ENCODE measurements at places on chromosomes 7 and 10. TPM values are rescaled to one million over a fixed set of nuclear protein-coding genes. Genes with fewer than 3 reads are reported as not detected.

DNA sequence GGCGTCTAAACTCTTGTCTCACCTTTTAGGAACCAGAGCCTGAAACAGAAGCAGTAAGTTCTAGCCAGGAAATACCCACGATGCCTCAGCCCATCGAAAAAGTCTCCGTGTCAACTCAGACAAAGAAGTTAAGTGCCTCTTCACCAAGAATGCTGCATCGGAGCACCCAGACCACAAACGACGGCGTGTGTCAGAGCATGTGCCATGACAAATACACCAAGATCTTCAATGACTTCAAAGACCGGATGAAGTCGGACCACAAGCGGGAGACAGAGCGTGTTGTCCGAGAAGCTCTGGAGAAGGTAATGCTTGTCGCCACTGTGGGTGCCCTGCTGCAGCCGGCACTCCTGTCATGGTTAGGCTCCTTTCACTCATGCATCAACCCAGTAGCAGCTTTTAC, 113.1 kb downstream of the ZMYND11 start:
- peaks cover 48% of the 10 kb centered on the region for H3K36me3 ChIP-seq
- no peaks in the 10 kb centered on the region for H3K27me3 ChIP-seq
- no peak overlapping the region for H3K27ac ChIP-seq
- no peak overlapping the region for H3K4me3 ChIP-seq

GRCh38 chr7:116575853-116576252, 51.0 kb downstream of the CAV1 start:
- H3K27ac ChIP-seq, result no peak overlapping the region
- no peaks in the 10 kb centered on the region for H3K27me3 ChIP-seq
- no peaks in the 10 kb centered on the region for H3K36me3 ChIP-seq
- H3K4me3 ChIP-seq, result no peak overlapping the region
- no peak for DNase-seq

DNA sequence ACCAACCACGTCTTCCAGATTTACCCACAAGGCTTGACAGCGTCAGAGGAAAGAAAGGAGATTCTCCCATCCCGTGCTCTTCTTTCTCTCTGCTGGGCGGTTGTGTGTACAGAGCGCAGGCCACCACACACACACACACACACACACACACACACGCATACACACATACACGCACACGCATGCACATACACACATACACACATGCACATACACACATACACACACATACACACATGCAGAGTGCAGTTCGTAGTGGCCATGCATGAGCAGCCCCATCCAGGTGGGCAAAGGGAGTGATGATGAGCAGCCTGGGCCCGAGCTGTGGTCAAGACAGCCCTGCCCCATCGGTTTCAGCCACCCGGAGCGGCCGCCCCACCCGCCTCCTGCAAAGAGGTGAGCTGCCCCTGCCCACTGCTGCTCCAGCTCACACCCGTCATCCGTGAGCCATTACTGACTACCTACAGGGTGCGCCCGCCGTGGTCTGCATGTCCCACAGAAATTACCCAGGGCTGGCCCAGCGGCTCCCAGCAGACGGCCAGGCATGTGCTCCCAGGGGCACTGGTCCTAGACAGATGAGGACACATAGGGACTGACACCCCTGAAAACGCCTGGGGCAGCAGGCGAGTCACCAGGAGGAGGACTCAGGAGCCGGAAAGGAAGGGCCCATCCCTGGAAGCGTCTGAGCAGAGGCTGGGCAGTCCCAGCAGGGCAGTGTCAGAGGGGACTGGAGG, 69.6 kb downstream of the ASB13 start:
- peak overlapping the region; percentile 75 for H3K27ac ChIP-seq
- no peak overlapping the region for H3K4me3 ChIP-seq

GRCh38 chr10:95792211-95792780, 36.3 kb downstream of the ENTPD1 start:
- no peak overlapping the region for H3K4me3 ChIP-seq
- no peaks in the 10 kb centered on the region for H3K27me3 ChIP-seq
- peak overlapping the region; percentile 19 for H3K27ac ChIP-seq
- no peak for DNase-seq

- no peak overlapping the region for H3K4me3 ChIP-seq
- no peaks in the 10 kb centered on the region for H3K36me3 ChIP-seq
- H3K27me3 ChIP-seq, result no peaks in the 10 kb centered on the region
- no peak overlapping the region for H3K27ac ChIP-seq
- no peaks in the 10 kb centered on the region for H3K4me1 ChIP-seq
Observed at GRCh38 chr7:127080576-127080975, 172.2 kb downstream of the GRM8 start.

GRCh38 chr7:107579554-107579884, 527 bp upstream of the BCAP29 start:
- H3K36me3 ChIP-seq, result peaks cover 3% of the 10 kb centered on the region
- DNase-seq, result no peak
- peak overlapping the region; percentile 89 for H3K4me3 ChIP-seq

DNA sequence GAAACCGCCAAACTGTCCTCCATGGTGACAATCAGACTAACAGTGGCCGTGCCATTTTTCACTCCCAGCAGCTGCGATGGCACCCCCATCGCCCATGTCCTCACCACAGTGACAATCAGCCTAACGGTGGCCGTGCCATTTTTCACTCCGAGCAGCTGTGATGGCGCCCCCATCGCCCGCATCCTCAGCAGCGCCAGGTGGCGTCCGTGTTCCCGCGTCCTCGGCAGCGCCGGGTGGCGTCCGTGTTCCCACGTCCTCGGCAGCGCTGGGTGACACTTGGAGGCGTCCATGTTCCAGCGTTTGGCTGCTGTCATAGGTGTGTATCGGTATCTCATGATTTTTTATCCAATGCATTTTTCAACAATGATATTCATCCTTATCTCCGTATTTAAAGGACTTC, 267.3 kb downstream of the PTPRN2 start:
- H3K4me3 ChIP-seq, result no peak overlapping the region
- H3K36me3 ChIP-seq, result no peaks in the 10 kb centered on the region

GRCh38 chr10:103929381-103929921, 11.5 kb upstream of the STN1 start:
- H3K27ac ChIP-seq, result no peak overlapping the region
- H3K27me3 ChIP-seq, result no peaks in the 10 kb centered on the region
- H3K36me3 ChIP-seq, result no peaks in the 10 kb centered on the region
- peaks cover 7% of the 10 kb centered on the region for H3K4me1 ChIP-seq

DNA sequence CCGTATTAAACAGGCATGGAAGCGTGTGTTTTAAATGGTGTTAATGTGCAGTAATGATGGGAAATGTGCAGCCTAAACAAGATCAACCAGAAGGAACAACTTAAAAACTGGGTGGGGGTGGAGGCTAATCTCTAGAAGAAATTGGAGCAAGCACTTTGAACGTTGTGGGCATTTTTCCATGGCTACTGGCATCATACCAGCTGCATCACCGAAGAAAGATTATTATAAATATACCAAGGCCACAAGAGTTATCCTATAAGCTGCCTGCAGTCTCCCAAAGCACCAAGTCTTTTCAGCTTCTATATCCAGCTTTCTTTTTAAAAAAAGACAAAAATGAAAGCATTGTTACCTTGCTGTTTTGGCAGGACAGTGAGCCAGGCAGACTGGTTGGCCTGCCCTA, 79.9 kb downstream of the FGFR2 start:
- H3K36me3 ChIP-seq, result no peaks in the 10 kb centered on the region
- no peak for DNase-seq
- H3K4me1 ChIP-seq, result peaks cover 15% of the 10 kb centered on the region
- no peaks in the 10 kb centered on the region for H3K27me3 ChIP-seq

DNA sequence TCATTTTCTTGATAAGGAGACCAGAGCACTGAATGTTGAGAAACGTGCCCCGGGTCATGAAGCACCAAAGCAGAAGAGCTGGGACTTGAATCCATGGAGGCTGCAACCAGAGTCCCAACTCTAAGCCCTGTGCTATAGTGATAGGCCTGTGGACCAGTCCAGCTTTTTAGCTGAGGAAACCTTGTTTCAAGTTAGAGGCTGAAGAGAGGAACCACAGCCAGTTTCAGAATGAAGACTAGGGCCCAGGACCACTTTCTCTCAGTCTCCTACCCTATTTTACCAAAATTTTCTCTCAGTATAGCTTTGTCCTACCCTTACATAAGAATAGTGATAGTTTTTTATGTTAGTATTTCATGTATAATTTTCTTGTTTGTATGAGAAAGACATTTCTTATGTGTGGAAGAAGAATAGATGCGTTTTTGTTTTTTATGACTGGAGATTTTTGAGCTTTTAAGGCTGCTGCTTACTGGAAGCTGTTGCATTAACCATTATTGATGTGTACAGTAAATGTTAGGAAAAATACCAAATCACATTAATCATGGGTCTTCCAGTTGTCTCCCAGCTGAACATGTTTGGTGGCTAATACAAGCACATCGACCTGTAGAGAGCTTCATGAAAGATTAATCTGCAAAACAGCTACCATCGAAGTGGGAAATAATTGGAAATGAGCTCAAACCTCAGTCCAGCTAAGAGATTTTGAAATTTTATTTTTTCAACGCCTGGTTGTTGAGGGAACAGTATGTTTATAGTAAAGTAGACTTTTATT, 45.0 kb upstream of the CSTF2T start:
- no peak overlapping the region for H3K27ac ChIP-seq
- no peaks in the 10 kb centered on the region for H3K36me3 ChIP-seq
- H3K27me3 ChIP-seq, result no peaks in the 10 kb centered on the region
- DNase-seq, result no peak
- no peak overlapping the region for H3K4me3 ChIP-seq
- peaks cover 6% of the 10 kb centered on the region for H3K4me1 ChIP-seq

GRCh38 chr10:324593-324992, 189.3 kb downstream of the ZMYND11 start:
- H3K27ac ChIP-seq, result peak overlapping the region; percentile 91
- DNase-seq, result no peak
- no peak overlapping the region for H3K4me3 ChIP-seq
- no peaks in the 10 kb centered on the region for H3K27me3 ChIP-seq
- H3K4me1 ChIP-seq, result peaks cover 31% of the 10 kb centered on the region
- H3K36me3 ChIP-seq, result peaks cover 16% of the 10 kb centered on the region

Gene ANKRD30A
- not detected for total RNA-seq

Gene LRRC18
- total RNA-seq, result not detected

Gene CTAGE15
- 0.23 TPM for total RNA-seq

Gene AKR1D1
- total RNA-seq, result not detected

Gene CLCN1
- not detected for total RNA-seq

Gene GNAT3
- not detected for total RNA-seq

Gene PRPS1L1
- not detected for total RNA-seq

Gene GCK
- total RNA-seq, result 0.44 TPM

Gene RGS10
- 19.0 TPM for total RNA-seq

Gene GIMAP6
- total RNA-seq, result not detected

Gene ITPRID1
- not detected for total RNA-seq

Gene C10orf105
- not detected for total RNA-seq

Gene WAPL
- 28.6 TPM for total RNA-seq

Gene OGDH
- 128 TPM for total RNA-seq

Gene EXOSC1
- 41.2 TPM for total RNA-seq

Gene C10orf90
- not detected for total RNA-seq

Gene PRTFDC1
- 5.9 TPM for total RNA-seq

Gene CDH23
- total RNA-seq, result not detected

Data from chondrocyte (in vitro differentiated cells).